D721Med (cell line): ENCODE measurements at places on chromosomes 12 and 14.
A peak's percentile ranks its signal among the peaks of the same experiment; 100 is the strongest.

DNA sequence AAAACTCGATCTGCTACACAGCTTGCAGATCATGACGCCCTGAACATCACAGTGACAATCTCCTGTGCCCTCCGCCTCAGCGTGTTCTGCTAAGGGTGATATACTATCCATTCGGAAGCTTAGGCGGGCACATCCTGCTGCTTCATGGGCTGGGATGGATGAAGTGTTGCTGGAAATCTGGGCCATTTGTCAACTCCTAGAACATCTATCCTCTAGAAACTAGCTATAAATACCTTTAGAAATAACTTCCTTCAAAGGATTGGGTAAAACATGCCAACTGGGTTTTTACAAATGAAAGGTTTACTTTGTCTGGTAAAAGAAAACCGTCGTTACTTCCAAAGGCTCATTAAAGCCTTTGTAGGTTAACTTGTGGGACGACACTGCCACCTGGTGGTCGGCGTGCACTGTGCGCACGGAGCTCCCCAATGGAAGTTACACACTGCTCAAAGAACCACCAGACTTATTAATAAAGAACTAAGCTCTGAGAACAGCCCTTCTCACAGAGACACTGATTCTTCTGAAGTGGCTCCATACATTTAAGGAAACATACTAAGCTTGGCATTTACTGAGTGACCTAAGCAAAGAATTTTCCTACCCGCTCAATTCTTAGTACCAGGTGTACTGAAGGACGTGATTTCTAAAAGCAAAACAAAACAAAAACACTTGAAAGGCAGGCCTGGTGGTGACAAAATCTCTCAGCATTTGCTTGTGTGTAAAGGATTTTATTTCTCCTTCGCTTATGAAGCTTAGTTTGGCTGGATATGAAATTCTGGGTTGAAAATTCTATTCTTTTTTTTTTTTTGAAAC is 21.6 kb upstream of the CACNA2D4 start:
- DNase-seq = peak; percentile 64

- no peak for DNase-seq
Measured at GRCh38 chr12:57511161-57511560, 9.2 kb downstream of the DDIT3 start.

DNA sequence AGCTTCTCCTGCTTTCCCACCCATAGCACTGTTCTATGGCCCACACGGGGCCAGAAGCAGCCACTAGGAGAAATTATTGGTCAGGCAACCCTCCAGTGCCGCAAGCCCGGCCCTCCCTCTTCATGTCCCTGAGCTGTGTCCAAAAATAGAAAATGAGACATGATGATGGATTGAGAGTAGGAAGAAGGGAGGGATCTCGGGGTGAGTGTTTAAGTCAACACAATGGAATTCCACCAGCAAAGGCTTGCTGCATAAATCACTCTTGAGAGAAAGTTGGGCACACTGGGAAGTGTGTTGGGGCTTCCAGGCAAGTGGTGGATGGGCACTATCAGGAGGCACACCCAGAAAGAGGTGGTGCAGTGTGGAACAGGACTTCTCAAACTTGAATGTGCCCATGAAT is 94.2 kb downstream of the LLPH start:
- no peak for DNase-seq

DNA sequence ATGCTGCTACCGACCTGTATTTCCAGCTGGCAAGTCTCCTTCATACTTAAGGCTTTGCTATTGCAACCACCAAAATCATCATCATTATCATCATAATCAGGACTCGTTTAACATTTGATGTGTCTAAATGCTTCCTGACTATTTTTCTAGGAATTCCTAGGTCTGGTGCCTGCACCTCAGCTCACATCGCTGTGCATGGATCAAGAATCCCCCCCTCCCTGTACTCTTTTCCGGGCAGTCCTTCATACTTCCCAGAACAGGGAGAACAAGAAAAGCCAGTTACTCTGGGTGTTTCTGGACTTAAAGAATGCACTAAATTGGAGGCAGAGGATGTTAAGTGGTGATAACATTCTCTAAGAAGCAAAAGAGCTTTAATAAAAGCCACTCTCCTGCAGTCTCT is 9.4 kb downstream of the ERP27 start:
- DNase-seq = no peak

DNA sequence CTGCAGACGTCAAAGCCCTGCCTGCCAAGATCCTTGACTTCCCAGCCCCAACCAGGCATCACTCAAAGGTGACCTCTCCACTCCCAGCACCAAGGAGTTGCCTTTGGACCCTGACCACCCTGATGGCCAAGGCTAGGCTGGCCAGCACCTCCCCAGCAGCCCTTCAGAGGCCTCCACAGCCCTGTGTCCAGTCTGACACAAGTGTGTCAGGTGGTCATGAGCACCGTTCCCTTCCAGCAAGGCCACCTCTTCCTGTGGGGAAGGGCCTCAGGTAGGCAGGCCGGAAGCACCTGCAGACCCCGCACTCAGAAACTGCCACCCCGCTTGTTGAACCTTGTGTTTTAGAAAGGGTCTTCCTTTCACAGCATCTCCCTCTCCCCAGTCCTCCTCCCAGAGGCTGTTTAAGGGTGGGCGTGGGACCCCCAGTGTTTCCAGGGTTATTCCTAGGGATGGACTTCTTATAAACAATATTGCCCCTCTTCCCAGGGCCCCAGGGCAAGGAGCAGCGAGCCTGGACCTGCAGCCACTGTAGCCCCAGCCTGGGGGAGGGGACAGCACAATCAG is 13.2 kb upstream of the INF2 start:
- DNase-seq = no peak

GRCh38 chr14:87468531-87468930 is 524.5 kb downstream of the GALC start:
- no peak for DNase-seq

DNA sequence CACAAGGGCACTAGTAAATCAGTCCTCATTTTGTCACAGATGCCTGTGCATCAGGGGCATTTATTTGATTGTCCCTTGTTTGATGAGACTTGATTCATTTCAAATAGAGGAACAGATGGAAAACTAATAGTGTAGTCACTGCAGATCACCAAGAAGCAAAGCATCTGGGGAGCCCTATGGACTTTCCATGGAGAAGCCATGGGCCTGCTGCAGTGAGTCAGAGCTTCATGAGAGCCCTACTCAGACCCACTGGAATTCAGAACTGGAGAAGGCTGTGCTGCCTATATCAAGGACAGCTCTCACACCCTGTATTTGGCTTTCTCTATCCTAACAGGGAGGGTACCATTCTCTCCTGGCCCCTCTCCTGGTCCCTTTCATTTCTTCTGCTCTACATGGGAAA is 126.2 kb downstream of the GRIP1 start:
- no peak for DNase-seq

GRCh38 chr12:54595471-54595870 is 7.0 kb upstream of the PPP1R1A start:
- DNase-seq = no peak

DNA sequence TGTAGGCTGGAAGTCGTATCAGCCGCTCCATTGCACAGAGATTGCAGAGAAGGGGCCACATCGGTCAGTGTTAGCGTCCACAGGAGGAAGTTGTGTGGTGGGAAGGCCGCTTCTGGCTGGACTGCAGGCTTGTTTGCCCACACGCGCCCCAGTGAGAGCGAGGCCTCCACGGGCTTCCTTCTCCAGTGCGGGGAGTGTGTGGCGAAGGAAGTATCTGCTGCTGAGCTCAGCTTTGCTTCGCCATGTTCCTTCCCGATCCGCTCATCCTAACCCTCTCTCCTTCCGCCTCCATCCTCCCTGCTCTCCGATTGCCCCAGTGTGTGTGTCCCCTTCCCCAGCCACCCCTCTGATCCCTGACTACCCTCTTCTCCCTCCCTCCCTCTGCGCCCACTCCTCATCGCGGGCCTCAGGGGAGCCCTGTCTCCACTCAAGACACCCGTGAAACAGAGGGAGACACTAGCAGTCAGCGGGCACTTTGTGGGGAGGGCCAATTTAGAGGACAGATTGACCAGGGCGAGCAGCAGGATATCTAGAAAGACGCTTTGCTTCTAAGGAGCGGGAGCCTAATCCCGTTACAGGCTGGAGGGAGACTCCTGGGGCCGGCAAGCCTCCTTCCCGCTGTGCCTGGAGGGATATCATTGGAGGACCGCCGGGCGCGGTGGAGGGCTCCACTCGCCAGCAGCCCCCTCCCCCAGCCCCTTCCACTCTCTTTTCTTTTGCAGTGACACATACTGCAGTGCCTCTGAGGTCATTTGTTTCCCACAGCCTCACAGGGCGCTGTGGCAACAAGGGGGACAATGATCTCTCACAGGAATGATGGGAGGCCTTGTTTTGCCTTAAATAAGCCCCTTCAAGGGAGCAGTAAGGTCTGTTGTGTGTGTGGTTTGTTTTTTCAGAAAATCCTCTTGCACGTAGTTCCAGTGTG is 428.8 kb downstream of the ZFP36L1 start:
- DNase-seq = no peak

DNA sequence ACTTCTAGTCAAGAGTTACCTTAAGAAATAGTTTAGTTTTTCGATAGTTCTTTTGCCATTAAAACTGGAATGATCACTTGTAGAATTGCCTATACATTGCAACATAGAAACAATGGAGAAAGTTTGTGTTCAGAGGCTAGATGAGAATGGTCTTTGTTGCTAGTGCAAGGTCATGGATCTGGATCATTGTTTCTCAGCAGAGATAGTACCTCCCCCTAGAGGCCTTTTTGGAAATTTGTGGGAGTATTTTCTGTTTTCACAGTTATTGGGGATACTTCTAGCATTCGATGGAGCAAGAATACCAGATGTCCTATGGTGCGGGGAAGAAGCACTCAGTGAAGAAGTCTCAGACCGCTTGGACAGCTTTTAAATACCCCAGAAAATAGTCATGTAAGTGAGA is 138.8 kb upstream of the HMGA2 start:
- no peak for DNase-seq

- DNase-seq = no peak
Measured at GRCh38 chr12:71270057-71270456, 112.3 kb upstream of the TSPAN8 start.

- no peak for DNase-seq
Measured at GRCh38 chr14:64947710-64948611, 5.4 kb upstream of the GPX2 start.

- DNase-seq = no peak
Measured at GRCh38 chr14:64681796-64682710, 22.2 kb upstream of the PLEKHG3 start.

GRCh38 chr14:51848120-51848519 is 12.3 kb upstream of the GNG2 start:
- DNase-seq = no peak

DNA sequence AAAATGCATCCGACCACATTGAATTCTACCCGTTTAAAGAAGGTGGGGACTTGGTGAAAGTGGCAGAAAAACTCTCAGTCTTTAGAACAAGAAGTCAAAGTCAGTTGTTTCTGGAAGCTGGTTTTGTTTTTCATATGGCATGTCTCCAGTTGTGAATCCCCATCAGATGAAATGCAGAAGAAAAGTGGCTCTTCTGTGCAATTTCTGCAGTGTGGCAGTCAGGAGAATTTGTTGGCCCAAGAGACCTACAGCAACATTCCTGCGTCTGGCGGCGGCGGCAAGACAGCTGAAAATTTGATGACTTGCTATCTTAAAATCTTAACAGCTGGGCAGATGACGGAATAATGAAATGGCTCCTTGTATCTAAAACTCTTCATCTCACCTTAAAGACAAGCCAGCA is 201.5 kb downstream of the FOXN3 start:
- no peak for DNase-seq

DNA sequence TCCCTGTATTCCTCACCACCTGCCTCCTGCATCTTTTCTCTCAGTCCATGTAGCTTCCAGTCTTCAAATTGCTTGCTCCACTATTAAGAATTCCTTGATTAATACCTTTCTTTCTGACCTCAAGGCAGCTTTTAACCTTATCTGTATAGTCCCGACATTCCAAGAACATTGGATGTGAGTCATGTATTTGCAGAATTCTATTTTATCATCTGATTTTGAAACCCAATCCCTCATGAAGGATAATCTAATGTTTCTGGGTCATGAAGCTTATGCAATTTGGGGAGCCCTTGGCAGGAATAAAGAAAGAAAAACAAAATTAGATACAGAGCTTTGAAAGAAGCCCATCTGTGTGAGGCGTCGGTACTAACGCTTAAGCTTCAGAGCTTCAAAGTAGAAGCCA is 63.4 kb upstream of the CCND2 start:
- DNase-seq = no peak

DNA sequence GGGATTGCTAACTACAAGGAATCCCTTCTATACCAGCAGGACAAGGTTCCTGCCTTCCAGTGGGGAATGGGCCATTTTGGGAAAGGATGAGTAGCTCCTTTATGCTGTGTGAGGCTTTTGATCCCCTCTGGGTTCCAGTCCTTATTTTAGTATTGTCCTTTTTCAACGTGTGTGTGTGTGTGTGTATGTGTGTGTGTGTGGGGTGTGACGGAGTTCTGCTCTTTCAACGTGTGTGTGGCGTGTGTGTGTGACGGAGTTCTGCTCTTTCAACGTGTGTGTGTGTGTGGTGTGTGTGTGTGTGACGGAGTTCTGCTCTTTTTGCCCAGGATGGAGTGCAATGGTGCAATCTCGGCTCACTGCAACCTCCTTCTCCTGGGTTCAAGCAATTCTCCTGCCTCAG is 27.4 kb downstream of the RAB35 start:
- no peak for DNase-seq

DNA sequence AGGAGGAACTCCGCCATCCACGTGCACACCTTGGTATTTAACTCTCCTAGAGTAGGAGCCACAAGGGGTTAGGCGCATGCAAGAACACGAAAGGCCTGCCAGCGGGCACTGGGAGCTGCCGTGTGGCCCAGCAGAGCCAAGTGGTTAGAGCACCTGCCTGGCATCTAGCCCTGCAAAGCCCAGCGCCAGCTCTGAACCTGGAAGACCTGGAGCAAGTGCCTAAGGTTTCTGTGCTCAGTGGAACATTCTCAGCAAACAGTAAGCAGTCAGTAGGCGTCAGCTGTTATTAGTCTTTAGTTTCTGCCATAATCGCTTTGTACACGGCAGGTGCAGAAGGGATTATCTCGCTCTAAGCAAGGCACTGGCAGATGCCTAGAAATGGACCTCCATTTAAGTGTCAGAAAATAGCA is 55.4 kb downstream of the SETD3 start:
- peak; percentile 37 for DNase-seq

- no peak for DNase-seq
Measured at GRCh38 chr12:58268069-58268468, 326.7 kb downstream of the ATP23 start.

- no peak for DNase-seq
Measured at GRCh38 chr12:64400041-64400440, 4.2 kb upstream of the XPOT start.

GRCh38 chr12:120651821-120652220 is 11.4 kb downstream of the CABP1 start:
- no peak for DNase-seq

DNA sequence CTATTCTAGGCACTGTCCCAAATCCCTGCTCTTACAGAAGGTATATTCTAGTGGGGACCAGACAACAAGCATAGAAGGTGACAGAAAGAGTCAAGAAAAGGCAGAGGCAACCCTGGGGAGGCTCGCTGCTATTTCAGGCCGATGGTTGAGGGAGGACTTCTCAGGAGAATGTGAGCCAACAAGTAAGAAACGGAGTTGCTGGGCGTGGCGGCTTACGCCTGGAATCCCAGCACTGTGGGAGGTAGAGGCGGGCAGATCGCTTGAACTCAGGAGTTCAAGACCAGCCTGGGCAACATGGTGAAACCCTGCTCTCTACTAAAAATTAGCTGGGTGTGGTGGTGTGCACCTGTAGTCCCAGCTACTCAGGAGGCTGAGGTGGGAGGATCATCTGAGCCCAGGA is 4.7 kb upstream of the GOLGA3 start:
- no peak for DNase-seq

- no peak for DNase-seq
Measured at GRCh38 chr12:16893426-16893825, 287.5 kb upstream of the LMO3 start.

GRCh38 chr12:24719293-24719721 is 229.6 kb downstream of the BCAT1 start:
- no peak for DNase-seq
